ENCODE measurements at places on chromosomes 7 and 10.

DNA sequence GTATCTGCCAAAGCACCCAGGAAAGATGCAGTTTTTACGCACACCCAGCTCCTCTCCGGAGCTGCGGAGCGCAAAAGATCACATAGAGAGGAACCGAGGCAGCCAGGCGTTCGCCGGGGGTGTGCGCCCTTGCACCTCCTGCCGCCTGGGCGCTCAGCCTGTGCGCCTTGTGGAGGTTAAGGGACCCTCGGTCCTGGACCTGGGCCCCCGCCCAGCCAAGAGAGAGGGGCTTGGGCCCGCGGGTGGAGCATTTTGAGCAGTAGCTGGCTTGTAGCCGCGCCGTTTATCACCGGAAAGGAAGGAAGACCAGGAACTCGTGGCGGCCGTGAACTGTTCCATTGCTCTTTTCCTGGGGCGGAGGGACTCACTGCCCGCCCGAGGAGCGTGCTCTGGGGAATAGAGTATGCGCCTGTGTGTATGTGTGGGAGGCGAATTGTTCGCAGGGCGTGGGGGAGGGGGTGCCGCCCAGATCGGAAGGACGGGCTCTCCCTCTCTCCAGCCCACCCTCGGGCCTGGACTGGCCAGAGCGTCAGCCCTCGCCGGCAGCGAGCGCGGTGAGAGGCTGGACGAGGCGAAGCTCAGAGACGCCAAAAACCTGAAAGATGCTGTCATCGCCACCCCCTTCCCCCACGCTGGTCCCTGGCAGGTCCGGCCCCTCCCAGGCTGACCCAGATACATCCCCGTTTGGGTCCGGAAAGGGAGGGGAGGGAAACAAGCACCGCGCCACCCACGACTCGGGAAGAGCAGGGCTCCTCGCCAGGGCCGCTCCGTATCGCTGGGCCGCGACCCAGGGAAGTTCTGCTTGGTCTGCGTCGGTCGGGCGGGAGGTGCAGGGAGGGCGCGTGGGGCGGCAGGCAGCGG, 1.2 kb upstream of the WNT2 start:
- no peak for DNase-seq

DNA sequence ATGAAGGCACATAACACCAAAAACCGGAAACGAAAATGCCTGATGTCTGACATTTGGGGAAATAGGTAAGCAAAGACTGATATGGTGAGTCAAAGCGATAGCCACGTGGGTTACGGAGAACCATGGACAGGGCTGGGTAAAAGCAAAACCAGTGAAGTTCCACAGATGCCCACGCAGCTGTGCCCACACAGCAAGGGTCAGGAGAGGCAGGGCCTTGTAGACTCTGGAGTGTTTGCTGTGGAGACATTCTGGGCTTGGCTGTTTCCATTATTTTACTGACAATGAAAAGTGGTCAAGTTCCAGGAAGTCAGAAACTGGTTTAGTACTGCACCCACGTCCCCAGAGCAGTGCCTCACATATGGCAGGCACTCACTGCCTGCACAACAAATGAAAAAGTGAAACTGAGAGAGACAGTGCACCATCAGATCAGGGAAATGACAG, 148.7 kb downstream of the ZMYND11 start:
- no peak for DNase-seq

DNA sequence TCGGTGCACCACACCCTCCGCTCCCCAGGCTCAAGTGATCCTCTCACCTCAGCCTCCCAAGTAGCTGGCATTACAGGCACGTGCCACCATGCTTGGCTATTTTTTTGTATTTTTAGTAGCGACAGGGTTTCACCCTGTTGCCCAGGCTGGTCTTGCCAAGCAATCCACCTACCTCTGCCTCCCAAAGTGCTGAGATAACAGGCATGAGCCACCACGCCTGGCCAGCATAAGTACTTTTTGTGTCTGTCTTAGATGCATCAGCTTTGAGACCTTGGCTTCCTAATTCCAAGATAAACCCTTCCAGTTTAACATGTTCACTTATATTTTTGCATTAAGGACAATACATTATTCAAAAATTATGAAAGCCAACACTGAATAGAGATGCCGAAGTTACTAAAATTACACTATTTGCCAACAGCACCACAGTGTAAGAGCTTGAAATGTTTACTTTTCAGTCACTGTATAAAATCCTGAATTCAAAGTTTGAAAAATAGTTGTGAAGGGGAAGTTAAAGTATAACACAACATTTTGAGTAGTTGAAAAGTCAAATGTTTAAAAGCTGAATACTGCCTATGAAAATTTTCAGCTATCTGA, 36.5 kb downstream of the ANKIB1 start:
- no peak for DNase-seq

DNA sequence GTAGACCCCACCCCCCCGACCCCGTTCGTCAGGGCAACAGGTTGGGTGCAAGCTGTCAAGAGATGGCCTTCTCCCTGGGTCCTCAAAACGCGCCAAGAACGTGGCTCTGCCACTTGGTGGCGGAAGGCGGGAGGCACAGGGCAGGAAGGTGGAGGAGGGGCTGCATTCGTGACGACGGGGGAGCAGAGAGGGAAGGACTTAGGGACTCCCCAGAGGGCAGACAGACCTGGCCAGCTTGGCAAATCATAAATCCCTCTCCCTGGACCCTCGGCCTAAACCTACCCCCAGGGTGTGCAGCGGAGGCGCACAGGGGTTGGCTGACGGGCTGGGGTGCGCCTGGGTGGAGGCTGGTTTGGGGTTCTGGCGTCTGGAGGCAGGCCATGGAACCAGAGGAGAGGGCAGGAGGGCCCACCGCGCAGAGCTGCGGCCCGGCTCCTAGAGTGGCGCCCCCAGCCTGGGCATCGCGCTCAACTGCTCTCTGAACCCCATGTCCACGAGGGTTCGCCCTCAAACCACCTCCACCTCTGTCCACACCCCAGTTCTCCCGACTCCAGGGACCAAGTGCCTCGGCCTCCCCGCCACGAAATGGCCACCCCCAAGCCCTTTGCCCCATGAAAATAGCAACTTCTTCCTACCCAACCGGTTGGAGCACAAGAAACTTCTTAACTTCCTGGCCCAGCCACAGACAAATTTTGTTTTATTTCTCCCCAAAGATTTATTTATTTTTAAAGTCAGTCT, 10.8 kb upstream of the GATA3 start:
- no peak for DNase-seq

DNA sequence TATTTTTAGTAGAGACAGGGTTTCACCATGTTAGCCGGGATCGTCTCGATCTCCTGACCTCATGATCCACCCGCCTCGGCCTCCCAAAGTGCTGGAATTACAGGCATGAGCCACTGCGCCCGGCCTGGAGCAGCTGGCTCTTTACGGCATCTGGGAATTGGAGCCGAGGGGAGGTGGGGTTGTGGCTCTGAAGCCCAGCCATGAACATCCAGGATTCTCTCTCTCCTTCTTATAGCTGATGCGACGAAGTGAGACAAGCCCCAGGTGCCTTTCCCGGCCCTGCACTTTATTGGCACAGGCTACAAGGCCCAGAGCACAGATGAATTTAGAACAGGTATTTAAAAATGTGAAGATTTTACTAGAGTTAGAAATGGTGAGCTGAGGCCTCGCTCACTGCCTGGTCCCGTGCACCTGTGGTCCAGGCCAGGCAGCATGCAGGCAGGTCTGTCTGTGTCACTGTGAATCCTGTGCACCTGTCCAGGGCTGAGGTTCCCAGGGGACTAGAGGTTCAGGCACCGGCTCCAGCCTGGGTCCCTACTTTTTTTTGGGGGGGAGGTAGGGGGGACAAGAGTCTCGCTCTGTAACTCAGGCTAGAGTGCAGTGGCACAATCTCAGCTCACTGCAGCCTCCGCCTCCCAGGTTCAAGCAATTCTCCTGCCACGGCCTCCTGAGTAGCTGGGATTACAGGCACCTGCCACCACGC, 379.7 kb upstream of the FOXK1 start:
- DNase-seq = no peak

DNA sequence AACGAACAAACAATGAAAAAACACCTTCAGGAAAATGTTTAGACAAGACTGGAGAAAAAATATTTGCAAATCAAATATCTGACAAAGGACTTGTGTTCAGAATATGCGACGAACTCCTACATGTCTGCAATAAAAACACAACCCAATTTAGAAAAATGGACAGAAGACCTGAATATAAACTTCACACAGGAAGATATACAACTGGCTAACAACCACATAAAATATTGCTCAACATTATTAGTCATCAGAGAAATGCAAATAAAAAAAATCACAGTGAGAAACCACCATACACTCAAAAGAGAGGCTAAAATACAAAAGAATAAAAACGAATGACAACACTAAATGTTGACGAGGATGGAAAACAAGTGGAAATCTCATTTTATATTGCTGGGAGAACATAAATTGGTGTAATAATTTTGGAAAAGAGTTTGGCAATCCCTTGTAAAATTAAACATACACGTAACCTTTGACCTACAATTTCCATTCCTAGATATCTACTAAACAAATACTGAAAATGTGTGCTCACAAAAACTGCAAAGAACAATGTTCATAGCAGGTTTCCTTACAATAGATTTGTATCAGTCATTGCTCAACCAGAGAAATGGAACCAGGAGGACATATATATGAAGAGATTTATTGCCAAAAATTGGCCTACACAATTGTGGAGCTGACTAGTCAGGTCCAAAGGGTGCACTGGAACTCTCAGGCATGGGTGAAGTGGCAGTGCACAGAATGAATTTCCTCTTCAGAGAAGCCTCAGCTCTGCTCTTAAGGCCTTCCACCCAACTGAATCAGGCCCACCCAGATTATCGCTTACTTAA, 82.9 kb upstream of the OGDHL start:
- DNase-seq = no peak

DNA sequence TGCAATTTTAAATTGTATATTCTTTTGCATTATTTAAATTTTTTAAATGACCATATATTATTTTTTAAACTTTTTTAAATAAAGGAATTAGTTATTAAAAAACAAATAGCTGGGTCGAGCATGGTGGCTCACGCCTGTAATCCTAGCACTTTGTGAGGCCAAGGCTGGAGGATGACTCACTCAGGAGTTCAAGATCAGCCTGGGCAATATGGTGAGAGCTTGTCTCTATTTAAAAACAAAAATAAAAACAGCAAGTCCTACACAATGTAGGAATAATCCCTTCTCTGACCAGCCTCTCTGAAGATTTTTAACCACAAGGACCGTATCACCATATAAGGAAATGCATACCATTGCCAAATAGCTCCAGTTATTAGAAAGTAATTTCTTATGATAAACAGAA, 19.6 kb downstream of the NOC3L start:
- DNase-seq = no peak

GRCh38 chr7:37311355-37311754, 137.3 kb downstream of the ELMO1 start:
- DNase-seq = no peak

- no peak for DNase-seq
These were observed 63.4 kb upstream of the STRIP2 start for GRCh38 chr7:129370812-129371211.

- DNase-seq = no peak
These were observed 57.3 kb upstream of the BTBD16 start for GRCh38 chr10:122213766-122214165.
